ENCODE measurements at places on chromosomes 4 and X. TPM values are rescaled to one million over a fixed set of nuclear protein-coding genes. Genes with fewer than 3 reads are reported as not detected.

RAI2 gene
- total RNA-seq: 0.14 TPM

SLC16A2 gene
- 17.8 TPM for total RNA-seq

VCX2 gene
- not detected for total RNA-seq

AKAP4 gene
- 0.10 TPM for total RNA-seq

BMX gene
- not detected for total RNA-seq
